ENCODE measurements at places on chromosomes 7 and 10.

DNA sequence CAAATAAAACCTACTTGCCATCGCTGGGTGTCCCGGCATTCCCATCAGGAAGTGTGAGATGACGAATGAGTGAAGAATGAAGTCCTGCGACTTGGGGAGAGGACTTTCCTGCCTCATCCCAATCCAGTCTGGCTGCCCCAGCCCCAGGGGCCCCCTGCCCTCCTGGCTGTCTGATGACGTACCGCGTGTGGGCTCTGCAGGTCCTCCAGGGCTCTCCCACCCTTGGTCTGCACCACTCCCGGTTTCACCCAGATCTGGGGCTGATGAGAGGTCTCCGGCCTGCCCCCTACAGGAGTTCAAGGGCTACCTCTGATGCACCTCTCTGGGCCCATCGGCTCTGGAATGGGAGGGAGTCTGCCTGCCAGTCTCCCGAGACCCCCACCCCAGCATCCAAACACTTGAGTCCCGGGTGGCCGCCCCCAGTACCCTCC lies 9.8 kb downstream of the ATP6V1F start:
- no peak for DNase-seq

GRCh38 chr10:80691441-80691840 lies 153.7 kb downstream of the SH2D4B start:
- DNase-seq: no peak

DNA sequence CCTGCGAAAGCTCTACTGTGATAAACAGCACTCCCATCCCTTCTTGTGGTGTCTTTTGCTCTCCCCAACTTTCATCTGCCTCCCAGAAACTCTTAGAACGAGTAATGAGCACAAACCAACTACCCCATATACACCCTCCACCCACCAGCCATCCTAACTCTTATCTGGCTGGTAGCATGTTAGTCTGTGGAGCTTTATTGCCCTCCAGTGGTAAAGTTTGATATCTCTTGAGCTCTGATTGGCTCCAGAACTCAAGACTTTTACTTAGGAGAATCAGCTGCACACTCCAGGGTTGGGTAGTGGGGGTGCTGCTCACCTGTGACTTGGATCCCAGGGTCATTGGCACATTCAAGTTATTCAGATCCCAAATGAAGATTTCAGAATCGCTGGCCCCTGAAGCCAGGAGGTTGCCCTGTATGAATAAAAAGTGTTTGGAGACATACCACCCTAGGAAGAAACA lies 10.9 kb downstream of the SEC31B start:
- peak; percentile 50 for DNase-seq

- no peak for DNase-seq
Measured at GRCh38 chr7:114478384-114478783, 63.8 kb downstream of the FOXP2 start.

- DNase-seq: no peak
Measured at GRCh38 chr10:46294641-46295220, 7.9 kb downstream of the ANTXRL start.

GRCh38 chr7:26510231-26510957 lies 218.7 kb downstream of the SNX10 start:
- no peak for DNase-seq

DNA sequence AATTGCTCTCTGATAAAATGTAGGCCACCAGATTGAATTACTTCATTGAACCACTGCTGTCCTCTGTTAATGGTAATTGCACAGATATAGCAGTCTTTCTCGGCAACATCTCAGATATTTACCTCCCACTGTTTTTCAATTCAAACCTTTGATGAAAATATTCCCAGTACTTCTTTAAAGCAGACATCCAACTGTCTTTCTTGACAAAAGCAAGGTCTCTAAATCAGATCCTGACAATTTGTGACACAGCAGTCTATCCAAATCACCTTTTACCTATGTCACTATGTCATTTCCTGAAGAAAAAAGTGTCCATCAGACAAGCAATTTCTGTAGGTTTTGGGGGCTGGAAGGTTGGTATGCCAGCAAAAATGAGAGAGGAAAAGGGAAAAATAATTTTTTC lies 555.7 kb downstream of the AUTS2 start:
- DNase-seq: no peak

DNA sequence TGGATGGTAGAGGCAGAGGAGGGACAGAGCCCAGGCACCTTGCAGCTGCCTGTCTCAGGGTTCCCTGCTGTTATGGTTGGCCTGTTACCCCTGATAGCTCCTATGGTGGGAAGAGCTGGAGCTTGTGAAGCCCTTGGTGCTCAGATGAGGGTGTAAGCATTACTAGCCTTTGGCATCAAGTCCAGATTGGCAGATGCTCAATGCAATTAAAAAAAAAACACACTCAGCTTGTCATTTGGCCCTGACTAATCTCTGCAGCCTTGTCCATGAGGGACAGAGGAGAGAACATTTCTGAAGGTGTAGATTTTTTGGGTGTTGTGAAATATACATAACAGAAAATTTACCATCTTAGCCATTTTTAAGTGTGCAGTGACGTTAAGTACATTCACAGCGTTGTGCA lies 86.3 kb downstream of the PLPP4 start:
- no peak for DNase-seq

DNA sequence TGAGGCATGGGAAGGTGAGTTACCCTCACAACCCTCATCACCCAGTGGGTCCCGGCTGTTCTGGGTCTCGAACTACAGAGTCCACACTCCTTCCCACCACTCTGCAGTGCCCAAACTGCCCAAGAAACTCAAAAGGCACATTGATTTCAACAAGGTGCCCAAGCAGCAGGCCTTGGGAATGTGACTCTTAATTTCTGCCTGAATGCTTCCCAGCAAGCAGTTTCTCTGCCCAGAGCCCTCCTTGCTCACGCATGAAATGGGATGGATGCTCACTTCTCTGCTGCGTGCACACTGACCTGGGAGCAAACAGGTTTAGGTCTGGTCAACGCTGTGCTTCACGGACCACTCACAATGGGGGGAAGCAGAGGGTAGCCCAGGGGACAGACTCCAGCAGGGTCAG lies 77.9 kb downstream of the GRB10 start:
- no peak for DNase-seq

DNA sequence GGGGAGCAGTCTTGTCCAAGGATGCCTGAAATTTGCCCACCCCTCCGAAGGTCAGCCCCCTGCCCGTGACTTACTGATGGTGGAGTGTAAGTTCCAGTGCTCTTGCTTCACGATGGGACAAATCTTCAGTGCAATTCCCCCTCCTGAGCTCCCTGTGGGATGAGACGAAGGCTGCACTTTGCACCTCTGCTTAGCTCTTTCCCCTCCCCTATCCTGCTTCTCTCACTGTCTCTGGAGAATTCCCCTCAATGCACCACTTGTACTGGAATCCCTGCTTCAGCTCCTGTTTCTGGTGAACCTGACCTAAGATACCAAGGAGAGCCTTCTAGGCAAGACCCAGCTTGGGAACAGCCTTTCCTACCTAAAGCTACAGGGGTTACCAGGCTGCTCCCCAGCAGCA lies 122.9 kb upstream of the ZMIZ1 start:
- DNase-seq: no peak

GRCh38 chr7:138878051-138878450 lies 80.1 kb upstream of the ATP6V0A4 start:
- DNase-seq: no peak

- DNase-seq: no peak
Measured at GRCh38 chr10:43680035-43680434, 31.4 kb upstream of the ZNF32 start.

- no peak for DNase-seq
Measured at GRCh38 chr7:67006965-67007364, 10.3 kb downstream of the TYW1 start.

DNA sequence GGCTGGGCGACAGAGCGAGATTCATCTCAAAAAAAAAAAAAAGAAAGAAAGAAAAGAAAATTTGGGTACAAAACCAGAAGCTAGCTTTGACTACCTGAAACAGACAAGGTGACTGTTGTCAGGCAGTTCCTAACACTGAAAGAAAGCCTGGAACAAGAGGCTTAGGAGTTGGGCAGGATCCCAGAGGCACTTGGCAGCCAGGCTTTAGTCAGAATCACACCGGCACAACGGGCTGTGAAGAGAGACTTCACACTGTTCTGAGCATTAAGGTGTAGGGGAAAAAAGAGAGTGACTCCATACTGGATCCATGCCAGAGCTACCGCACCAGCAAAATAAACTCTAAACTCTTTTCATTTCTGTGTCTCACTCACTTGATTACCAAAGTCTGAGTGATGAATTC lies 130.8 kb downstream of the ZNF467 start:
- no peak for DNase-seq

Measured in activated T-helper 1 cell treated with anti-CD3 and anti-CD28 coated beads, Interleukin-12 subunit alpha, Interleukin-12 subunit beta, Interleukin-2, Interleukin-4 antibody, amounts not matched to agents 30 ng/mL and 10 ng/mL and 1 ng/mL, durations not matched to agents 14 hours and 24 hours and 36 hours (primary cell).